ENCODE measurements at places on chromosomes 12 and 14.
A peak's percentile ranks its signal among the peaks of the same experiment; 100 is the strongest.

DNA sequence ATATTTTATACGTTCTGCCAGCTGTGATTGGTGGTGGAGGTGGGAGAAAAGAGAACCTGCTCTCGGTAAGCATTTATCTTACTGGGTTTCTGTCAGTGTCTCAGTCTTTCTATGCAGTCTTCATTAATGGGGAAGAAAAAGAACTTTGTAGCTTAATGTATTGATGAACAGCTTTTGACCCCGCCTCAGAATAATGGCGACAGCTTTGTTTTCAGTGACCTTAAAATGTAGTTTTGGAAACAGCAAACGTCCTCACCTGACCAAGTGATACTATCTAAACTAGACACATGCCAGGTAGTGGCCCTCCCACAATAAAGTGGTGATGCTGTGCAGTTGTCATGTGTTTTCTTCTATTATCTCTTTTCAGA lies 1.4 kb downstream of the DACT1 start:
- DNase-seq = no peak

- DNase-seq = no peak
Measured at GRCh38 chr14:46451800-46452199, 199.8 kb downstream of the RPL10L start.

DNA sequence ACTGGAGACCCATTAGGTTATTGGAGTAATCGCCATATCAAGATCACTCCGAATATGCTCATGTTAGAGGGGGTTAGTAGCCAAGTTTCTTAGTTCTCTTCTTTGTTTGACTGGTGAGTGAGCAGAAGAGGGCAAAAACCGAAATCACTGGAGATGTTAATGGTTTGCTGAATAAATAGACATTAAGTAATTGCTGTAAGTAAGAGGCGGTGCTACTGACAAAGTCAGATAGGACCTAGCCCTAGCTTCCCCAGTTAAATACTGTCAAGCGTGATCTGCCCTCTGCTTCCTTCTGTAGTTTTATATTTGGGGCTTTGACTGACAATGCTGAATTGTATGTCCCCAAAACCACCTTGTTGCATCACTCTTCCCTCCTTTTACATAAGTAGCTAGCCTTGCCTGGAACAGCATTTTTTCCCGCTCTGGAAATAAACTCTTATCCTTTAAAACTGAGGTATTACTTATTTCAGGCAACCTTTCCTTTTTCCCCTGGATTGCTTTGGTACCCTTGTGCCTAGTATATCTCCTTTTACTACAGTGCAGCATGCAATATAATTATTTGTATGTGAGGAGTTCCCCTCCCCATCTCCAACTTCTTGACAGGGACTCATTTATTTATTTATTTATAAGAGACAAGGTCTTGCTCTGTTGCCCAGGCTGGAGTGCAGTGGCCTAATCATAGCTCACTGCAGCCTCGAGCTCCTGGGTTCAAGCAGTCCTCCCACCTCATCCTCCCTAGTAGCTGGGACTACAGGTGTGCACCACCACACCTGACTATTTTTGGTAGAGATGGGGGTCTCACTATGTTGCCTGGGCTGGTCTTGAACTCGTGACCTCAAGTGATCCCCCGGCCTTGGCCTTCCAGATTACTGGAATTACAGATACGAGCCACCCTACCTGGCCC lies 1.4 kb downstream of the SNRPF start:
- no peak for DNase-seq

DNA sequence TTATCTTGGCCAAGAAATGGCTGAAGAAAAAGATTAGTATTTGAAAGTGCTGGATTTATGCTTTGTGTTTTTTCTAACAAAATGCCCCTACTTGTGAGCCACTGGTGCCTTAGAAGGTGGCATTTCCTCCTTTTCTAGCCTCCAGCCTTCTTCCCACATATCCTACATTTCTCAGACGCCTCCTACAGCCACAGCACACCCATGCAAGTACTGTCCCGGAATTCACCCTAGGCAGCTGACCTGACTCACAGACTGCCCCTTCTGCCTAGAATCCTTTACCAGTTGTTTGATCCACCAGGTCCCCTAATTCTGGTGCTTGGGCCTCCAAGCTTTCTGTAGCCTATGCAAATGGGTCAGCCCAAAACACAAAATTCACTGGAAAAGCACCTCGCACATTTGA lies 166.0 kb downstream of the FOXN3 start:
- no peak for DNase-seq

- no peak for DNase-seq
Measured at GRCh38 chr14:68426661-68427549, 366.0 kb downstream of the ZFP36L1 start.

GRCh38 chr12:90520002-90520734 lies 434.8 kb downstream of the CCER1 start:
- no peak for DNase-seq

- DNase-seq = no peak
Measured at GRCh38 chr14:103870891-103871595, 23.7 kb upstream of the PPP1R13B start.

- DNase-seq = peak; percentile 10
Measured at GRCh38 chr14:105854600-105855245, 328.3 kb downstream of the TMEM121 start.

- no peak for DNase-seq
Measured at GRCh38 chr14:74917646-74918081, 5.4 kb downstream of the RPS6KL1 start.

DNA sequence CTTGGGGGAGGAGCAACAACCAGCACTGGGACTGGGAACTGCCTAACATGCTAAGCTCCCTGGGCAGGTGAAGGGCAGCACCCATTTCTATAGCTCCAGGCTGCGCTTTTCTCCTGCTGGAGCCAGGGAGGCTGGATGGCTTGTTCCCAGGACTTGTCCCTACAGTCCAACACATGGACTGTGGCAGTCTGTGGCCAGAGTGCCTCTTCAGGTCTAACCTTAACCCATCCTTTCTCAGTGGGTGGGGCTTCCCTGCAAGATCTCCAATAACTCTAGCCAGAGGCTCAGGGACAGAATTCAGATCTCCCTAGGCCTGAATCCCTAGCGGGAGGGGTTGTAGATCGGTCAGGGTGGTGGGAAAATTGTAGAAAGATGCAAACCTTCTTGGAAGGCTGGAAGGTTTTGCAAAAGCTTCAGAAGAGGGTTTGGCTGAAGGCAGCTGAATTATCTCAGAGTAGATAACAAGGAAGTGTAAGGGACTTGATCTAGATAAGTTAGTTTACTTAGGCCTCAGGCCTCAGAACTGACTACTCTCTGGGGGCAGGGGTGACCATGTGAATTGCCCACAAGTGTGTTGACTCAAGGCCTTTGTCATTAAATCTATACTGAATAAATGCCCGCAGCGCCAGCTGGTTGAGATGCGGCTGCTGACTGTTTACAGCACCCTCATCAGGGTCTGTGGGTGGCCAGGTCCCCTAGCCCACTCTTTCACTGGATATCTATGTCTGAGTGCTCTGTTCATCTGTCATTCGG lies 60.7 kb downstream of the SSPN start:
- no peak for DNase-seq

DNA sequence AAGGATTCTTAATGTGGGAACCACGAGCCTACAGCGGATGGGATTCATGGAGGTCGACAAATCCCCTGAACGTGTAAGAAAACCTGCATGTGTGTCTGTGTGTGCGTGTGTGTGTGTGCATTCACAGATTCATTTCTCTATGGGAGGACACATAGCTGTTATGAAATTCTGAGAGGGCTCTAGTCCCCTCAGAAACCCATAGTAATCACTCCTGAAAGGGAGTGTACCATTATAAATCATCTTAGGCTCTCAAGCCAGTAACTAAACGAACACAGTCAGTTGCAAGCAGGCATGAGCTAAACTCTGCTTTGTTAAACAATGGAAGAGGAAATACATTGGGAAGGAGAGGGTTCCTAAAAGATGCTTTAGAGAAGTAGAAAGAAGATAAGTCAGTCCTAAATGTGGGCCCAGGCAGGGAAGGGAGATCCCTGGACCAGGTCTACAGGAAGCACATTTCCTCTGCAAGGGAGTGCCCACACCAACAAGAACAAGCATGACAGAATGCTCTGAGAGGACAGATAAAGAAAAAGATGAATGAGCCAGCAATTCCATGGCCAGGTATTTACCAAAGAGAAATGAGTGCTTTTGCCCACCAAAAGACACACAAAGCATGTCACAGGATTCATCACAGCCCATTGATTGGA lies 91.3 kb downstream of the ITPR2 start:
- DNase-seq = no peak

DNA sequence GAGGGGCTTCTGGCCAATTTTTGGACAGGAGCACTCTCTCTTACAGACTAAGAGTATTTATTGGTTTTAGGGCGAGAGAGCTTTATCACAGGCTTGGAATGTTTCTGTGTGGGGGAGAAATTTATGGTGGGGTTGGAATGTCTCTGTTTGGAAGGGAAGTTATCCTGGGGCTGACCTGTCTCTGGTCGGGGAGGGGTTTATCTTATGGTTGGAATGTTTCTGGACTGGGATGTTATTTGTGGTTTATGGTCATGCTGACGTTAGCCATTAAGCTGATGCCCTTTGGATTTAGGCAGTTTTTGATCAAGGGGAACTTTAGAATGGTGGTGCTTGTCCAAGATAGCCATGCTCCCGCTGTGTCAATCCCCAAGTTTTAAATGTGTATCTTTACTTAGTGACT lies 614.8 kb downstream of the DIO2 start:
- no peak for DNase-seq

DNA sequence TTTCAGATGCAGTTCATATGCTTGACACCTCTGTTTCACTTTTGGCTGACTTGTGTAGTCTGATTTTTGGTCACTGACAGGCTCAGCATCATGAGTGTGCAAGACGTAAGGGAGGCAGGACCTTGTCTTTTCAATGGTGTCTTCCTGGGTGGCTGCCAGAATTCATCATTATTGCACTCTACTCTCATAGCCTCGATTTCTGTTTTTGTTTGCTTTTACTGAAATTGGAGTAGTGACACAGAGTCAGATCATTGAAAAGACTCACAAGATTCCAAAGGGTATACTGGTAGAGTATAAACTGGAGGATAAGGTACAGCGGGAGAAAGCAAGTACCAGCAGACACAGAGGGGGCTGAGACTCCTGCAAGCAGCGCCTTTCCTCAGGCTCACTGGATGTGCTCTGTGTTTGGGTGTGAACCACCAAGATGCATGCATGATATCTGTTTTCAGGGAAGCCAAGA lies 126.3 kb upstream of the FGD4 start:
- DNase-seq = no peak

DNA sequence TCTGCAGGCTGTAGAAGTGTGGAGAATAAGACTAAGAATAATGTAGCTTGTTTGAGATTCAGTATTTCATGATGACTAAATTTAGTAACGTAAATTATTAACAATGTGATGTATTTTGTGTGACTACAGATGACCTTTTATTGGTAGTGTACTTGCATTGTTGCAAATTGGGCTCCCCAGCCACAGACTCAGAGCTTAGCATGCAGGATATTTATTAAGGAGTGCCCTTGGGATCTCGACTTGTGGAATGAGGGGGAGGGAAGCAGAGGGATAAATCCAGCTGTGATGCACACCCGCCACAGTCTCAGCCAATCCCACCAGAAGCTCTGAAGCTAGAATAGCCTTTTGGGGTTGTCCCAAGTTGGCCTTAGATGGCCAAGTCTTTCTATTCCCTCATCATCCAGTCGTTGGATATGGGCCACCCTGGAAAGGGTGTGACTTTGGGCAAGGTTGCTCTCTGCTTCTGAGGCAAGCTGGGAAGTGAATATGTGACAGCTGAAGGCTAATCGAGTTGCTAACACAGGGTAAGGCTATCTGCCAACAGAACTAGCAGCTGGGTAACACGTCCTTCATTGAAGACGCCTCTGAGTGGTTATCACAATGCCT lies 42.1 kb upstream of the USP44 start:
- no peak for DNase-seq

DNA sequence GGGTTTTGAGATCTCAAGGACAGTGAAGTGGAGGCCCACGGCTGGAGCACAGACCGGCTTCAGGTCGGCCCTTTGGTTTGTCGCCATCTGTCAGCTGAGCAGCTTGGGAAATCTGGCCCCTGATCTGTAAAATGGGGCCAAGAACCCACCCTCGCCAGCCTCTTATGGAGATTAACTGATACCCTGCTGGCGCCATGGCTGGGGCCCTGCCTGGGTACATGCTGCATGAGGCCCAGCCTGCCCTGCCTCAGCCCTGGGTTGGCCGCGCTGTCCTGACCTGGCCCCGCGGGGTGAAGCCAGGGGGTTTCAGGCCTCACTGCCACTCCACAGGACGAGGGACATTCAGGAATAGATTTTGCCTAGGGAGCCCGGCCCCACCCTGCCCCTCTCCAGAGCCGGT lies 33.9 kb upstream of the MEG3 start:
- DNase-seq = no peak

GRCh38 chr14:81165188-81165587 lies 55.6 kb downstream of the GTF2A1 start:
- DNase-seq = no peak

DNA sequence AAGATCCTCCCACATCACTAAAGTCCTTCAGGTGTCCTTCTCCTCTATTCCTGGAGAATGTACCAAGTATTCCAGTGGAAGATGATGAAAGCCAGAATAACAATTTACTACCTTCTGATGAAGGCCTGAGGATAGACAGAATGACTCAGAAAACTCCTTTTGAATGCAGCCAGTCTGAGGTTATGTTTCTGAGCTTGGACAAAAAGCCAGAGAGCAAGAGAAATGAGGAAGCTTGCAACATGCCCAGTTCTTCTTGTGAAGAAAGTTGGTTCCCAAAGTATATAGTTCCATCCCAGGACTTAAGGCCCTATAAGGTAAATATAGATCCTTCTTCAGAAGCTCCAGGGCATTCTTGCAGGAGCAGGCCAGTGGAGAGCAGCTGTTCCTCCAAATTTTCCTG lies 54.6 kb upstream of the HELB start:
- DNase-seq = no peak

- DNase-seq = no peak
Measured at GRCh38 chr12:28355161-28355560, 164.9 kb downstream of the CCDC91 start.

DNA sequence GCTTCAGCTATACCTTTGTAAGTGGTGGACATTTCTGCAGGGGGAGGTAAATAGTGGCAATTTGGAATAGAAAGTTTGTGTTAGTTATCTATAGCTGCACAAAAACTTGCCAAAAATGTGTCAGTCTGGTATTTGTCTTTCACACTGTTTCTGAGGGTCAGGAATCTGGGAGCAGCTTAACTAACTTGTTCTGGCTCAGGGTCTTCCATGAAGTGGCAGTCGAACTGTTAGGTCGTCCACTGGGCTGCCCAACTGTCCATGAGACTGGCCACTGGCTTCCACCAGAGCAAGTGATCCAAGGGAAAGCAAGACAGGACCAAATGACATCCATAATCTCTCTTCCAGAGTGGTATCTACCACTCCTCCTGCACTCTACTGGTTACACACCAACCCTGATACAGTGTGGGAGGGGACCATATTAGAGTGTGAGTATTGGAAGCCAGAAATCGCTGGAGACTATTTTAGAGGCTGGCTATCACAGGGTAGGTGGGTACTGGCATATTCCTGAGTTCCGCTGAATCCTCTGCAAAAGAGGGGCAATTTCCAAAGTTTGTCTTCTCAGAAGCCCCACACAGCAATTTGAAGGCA lies 60.9 kb downstream of the DYRK2 start:
- DNase-seq = no peak

- DNase-seq = no peak
Measured at GRCh38 chr14:94581127-94581999, at the start of gene SERPINA5. SERPINA5 (plus strand) TSS chr14:94581426; CDS start chr14:94587363, 5,937 bp downstream.
